NCI-H1930 (cell line): ENCODE measurements at places on chromosomes 7 and 10.
A peak's percentile ranks its signal among the peaks of the same experiment; 100 is the strongest.

- DNase-seq = peak; percentile 14
Observed at GRCh38 chr10:75708060-75708459, 276.6 kb downstream of the LRMDA start.

- DNase-seq = no peak
Observed at GRCh38 chr10:4183761-4184261, 398.8 kb upstream of the KLF6 start.

DNA sequence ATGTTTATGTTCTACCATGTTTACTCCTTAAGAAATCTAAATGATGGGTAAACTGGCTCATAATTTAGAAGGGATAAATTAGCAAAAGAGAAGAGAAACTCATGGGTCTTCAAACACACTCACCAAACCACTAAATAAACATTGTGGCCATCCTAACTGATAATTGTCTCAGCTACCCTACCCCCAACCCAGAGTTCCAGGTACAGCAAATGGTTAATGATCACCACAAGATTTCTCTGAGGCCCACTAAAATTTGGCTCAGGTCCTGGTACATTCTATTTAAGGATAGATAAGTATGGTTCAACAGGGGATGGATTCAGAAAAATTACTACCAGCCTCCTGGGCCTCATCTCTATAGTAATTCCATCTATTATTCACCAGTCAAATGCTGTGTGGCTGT lies 21.4 kb downstream of the SLC25A13 start:
- DNase-seq = no peak

DNA sequence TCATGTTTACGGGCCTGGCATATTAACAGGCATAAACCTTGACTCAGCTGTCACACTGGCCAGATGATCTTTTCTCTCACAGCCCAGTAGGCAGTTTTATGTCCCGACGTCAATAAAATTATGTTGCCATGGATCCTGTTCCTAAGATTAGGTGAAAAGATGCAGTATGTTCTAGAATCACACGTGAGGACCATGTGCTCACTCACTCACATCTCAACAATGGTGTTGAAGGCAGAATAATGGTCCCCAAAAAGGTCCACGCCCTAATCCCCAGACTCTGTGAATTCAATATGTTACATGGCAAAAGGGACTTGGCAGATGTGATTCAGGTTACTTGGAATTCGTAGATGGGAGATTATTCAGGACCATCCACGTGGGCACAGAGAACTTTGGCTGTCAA lies 3.5 kb downstream of the DOCK1 start:
- no peak for DNase-seq

- no peak for DNase-seq
Observed at GRCh38 chr7:30321089-30321881, 36.9 kb downstream of the ZNRF2 start.

- DNase-seq = no peak
Observed at GRCh38 chr7:66255534-66256100, 50.5 kb downstream of the TPST1 start.

DNA sequence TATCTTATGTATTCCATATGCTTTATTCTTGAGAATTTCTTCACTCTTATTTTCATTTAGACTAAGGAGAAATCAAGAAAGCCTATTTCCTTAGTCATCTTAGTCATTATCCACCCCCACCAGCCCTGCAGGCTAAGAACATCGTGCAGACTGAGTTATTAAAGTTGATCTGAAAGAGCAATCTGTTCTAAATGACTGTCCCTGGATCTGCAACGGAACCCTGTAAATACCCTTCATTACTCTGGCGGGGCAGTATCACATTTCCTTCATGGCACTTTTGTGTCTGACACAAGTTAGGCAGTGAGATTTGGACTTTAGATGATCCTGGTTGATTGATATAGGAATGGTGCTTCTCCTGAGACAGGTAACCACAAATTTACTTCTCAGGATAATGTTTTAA lies 3.5 kb upstream of the MYPN start:
- no peak for DNase-seq

DNA sequence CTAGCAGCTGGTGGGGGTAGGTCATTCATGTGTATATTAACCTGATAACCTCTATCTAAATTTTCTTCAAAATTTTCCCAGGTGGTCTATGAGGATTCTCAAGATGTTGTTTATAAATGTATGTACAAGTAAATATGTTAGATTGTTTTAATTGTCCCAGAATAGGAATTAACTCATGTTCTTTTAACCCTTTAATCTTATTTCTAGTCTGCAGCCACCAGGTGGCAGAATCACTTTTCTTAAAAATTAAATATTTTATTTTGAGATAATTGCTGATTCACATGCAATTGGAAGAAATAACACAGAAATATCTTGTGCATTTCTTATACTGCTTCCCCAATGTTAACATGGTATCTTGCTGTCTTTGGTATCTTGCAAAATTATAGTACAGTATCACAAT lies 589.5 kb downstream of the ARL4A start:
- no peak for DNase-seq

DNA sequence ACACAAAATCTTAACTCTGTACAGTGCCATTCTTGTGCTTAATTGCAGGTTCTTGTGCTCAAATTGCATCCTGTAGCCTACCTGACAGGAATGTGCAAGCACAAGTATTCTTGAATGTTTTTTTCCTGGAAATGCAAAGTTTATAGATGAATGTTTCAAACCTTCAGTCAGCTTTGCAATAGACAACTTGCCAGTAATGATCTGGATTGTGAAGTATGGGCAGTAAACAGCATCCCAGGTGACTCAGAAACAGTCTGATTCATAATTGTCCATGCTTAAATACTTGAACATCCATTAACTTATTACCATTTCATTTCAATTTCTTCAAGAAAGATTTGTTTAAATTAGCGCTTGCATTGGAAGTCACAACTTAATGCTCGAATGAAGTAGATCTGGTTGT lies 347.2 kb downstream of the SDK1 start:
- DNase-seq = no peak

DNA sequence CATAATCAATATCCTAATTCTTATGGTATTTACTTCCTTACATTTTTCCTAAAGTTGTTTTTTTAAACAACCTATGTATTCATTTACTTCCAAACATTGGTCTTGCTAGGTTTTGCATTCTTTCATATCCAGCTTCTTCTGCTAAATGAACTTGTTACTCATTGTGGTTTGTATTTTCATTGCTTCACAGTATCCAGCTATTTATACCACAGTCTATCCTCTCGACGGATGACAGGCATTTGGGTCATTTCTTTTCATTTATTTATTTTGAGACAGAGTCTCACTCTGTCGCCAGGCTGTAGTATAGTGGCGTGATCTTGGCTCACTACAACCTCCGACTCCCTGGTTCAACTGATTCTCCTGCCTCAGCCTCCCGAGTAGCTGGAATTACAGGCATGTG lies 66.8 kb downstream of the CCDC6 start:
- no peak for DNase-seq

DNA sequence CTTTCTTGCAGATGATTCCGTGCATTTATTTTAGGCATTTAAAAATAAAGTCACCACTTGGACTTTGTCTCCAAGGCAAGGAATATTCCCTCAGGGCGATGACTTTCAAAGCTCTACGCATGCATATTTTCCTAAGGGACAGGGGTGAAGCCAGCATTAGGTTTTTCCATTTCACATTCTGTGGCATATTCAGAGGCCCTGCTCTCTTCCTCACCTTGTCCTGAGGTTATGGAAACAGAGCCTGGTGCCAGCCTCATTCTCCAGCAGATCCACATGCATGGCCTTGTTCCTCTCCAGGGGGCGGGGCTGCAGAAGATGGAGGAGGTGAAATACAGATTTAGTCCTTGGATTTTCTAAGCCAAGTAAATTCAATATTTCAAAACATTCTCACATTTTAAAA lies 11.6 kb upstream of the LYZL1 start:
- DNase-seq = no peak

- no peak for DNase-seq
Observed at GRCh38 chr7:44324204-44324480, 1.3 kb downstream of the CAMK2B start.

DNA sequence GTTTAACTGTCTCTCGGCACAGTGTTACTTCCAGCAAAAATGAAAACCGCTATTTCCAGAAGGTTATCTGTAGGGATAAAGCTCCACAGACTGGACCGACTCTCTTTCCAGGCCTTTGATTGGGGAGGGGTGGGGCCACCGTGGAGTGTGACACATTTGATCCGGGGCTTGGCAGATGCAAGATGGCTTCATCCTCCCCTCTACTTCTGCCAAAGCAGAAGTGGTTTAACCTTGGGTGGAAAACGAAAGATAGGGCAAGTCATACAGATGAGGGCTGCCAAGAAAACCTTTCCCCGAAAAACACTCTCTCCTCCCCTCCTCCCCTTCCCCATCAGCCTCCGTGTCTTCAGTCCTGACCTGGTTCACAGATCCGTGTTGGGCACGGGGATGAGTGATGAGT lies 139.7 kb upstream of the SH2B2 start:
- DNase-seq = no peak

GRCh38 chr7:127731431-127732080 lies 79.6 kb downstream of the SND1 start:
- no peak for DNase-seq

GRCh38 chr10:16686054-16686902 lies 130.9 kb downstream of the RSU1 start:
- no peak for DNase-seq

GRCh38 chr7:25493805-25494366 lies 265.6 kb upstream of the NPVF start:
- DNase-seq = no peak

GRCh38 chr7:90222811-90223725 lies 11.5 kb downstream of the STEAP2 start:
- DNase-seq = no peak

DNA sequence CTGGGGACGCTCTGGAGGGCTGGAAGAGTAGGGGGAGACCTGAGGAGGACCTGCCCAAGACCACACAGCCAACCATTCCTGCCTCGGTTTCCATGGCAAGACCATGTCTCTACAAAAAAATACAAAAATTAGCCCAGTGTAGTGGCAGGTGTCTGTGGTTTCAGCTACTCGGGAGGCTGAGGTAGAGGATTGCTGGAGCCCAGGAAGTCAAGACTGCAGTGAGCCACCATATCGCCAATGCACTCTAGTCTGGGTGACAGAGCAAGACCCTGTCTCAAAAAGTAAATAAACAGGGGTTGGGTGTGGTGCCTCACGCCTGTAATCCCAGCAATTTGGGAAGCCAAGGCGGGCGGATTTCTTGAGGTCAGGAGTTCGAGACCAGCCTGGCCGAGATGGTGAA lies 48.7 kb downstream of the CLIP2 start:
- DNase-seq = no peak

GRCh38 chr10:128008521-128009250 lies 101.8 kb downstream of the PTPRE start:
- no peak for DNase-seq

DNA sequence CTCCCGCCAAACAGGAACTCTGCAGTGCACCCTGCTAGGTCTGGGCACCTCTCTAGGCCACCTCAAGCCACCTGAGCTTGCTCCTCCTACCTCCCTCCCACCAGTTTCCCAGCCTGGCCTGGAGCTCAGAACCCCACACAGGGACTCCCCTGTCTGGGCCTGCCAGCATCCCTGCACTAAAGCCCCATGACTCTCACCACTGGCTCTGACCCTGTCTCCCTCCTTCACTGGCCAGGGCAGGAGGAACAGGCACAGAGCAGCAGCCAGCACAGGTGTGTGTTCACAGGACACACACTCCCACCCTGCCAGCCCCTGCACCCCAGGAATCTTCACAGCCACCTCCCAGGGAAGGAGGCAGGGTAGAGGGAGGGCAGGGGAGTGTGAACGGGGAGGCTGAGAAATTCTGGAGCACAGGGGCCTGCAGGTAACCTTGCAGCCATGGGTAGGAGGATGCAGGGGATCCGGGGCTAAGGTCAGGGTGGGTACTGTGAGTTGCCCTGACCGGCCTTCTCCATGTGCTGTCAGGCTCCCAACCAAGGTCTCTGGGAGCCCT lies 13.9 kb upstream of the ANTXRL start:
- no peak for DNase-seq

DNA sequence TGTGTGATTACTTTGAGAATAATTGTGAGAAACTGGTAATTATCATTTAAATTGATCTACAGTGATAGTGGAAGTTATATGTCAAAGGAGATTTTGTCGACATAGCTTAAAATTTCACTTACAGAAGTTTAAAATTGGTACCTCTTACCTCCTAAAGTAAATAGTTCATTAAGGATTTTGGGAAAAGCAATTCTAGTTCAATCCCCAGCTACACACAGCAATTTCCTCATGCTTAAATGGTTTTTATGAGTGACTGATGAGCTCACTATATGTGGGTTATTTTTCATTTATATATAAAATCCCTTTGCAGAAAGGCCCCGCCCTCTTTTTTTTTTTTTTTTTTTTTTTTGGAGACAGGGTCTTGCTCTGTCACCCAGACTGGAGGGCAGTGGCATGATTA lies 12.7 kb downstream of the KMT2E start:
- DNase-seq = no peak

GRCh38 chr10:48901319-48901718 lies 38.3 kb downstream of the LRRC18 start:
- DNase-seq = no peak

DNA sequence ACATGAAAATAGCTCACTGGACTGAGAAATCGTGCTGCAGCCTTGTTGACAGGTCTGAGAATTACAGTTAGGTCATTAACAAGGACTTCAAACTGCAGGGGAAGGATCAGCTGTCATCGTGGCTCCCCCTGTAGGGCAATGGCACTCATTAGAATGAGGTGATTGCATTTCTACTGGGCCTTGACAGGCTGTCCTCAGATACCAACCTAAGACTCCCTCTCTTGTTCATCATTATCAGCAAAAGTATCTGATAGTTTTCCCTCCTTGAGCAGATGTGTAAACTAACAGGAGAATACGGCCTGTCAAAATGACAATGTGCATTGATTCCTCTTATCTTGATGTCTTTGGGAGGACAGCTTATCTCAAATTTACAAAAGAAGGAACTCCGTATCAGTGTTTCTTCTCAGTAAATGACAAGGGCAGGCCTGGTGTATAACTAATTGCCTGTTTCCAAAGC lies 648.5 kb upstream of the LRRN3 start:
- DNase-seq = no peak

- no peak for DNase-seq
Observed at GRCh38 chr10:26474026-26474425, 35.9 kb downstream of the APBB1IP start.

DNA sequence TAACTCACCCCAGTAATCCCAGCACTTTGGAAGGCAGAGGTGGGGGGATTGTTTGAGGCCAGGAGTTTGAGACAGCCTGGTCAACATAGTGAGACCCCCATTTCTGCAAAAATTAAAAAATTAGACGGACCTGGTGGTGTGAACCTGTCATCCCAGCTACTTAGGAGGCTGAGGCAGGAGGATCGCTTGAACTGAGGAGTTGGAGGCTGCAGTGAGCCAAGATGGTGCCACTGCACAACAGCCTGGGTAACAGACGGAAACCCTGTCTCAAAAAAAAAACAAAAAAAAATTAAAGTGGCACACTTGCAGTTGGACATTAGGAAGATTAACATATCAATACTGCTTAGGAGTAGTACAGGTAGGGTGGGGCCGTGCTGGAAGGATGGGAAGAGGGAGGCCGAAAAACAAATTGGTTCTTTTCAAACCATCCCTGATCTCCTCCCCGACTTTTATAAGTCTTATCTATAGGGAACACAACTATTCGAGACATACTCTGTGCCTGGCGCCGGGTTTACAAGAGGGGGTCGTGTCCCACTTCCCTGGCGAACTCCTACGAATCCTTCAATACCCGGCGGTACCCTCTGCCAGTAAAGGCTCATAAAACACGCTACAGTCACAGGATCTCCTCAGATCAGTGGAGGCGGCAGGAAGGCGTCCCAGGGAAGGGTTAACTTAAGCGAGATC lies 628 bp downstream of the TAF6 start:
- no peak for DNase-seq
